GF-D8 (cell line): ENCODE measurements at places on chromosomes 7 and 10.

DNA sequence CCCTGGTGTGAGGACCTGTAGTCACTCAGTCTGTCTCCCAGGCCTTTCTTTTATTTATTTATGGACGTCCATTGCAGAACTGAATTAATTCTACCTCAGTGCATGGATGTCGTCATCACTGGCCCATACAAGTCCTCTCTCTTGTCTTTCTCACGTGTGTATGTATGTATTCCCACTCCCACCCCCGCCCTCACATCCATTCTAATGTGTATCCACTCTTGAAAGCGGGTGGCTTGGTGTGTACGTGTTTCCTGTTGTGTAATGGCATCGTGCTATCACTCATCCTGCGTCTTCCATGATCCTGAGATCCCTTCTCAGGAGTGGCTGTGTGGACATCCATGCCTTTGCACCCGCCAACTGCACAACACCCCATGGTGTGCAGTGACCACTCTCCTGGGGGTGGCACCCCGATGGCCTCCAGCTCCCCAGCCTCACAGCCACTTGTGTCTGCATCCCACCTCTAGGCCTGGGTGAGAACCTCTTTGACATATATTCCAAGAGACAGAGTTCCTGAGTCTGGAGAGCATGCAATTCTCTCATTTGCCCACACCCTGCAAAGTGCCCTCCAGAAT is 3.0 kb upstream of the AOC1 start:
- no peak for DNase-seq

GRCh38 chr7:159192725-159193453 is 48.2 kb upstream of the VIPR2 start:
- DNase-seq: no peak

- no peak for DNase-seq
Observed at GRCh38 chr10:19169684-19170083, 121.1 kb downstream of the MALRD1 start.

GRCh38 chr10:51156926-51157325 is 82.6 kb downstream of the PRKG1 start:
- no peak for DNase-seq

GRCh38 chr10:114655671-114656070 is 2.4 kb downstream of the ABLIM1 start:
- no peak for DNase-seq

DNA sequence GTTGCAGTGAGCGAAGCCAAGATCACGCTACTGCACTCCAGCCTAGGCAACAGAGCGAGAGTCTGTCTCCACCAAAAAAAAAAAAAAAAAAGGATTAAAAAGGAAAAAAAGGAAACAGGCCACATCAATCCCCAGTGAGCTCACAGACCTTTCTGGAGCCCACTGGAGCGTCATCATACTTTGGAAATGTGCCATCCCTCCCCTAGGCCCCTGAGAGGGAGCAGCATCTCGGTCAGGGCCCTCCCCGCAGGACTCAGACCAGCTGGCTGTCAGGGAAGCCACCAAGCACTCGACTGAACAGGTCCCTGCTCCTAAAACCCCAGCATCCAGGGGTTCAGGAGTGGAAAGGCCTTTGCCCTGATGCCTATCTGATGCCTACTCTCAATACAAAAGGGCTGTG is 97.9 kb upstream of the SH2B2 start:
- no peak for DNase-seq

- DNase-seq: no peak
Observed at GRCh38 chr7:92769394-92769699, 67.0 kb downstream of the CDK6 start.

DNA sequence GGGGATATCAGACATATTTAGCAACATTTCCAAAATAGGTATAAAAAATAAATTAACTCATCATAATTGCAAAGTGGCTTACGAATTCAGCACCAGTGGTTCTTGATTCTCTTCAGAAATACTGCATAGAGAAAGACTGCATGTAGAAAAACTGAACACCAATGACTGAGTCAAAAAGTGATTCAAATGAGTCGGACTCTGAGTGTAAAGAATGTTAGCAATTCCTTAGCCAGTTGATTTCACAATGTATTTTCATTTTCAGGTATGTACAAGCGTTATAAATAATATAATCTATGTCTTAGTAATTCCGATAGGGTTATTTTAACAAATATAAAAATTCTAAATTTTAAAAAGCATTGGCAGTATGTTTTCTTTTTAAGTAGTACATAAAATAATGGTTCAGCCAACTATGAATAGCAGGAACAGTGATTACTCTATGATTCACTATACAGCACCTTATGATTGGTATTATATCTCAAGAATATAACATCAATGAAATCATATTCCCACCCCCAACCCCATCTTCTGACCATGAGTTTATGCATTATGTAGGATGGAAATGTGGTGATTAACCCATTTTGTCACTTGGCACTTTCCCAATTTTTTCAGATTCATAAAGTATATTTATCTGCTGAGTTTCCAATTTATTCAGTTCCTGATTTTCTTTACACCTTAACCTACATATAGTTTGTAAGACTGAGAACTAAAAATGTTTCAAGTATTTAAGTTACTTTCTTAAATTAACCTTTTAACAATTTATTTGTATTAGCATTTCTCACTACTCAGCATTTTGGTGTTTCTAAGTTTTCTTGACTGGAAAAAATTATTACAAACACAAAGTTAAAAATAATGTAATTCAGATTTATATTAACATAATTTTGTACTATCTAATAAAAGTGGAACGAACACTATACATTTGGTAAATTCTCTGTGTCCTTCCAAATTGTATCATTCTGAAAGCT is 33.9 kb downstream of the DNAJC1 start:
- no peak for DNase-seq

GRCh38 chr10:26571655-26572054 is 125.8 kb upstream of the PDSS1 start:
- DNase-seq: no peak

- no peak for DNase-seq
Observed at GRCh38 chr7:91784469-91784868, 96.0 kb downstream of the MTERF1 start.

DNA sequence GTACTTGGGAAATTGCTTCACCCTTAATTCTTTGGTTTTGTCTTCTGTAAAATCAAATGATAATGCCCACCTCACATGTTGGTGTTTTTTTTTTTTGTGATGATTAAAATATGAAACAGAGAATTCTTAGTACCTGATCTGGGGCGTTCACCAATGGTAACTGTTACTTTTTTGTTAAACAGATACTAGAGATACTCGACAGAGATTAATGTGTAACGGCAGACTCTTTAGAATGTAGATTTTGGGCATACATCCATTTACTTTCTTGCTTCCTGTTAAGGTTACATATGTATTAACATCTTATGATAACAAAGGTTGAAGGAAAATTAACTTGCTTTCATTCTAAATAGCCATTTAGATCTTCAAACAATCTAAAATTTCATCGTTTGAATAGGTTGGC is 23.3 kb downstream of the PLXDC2 start:
- no peak for DNase-seq

DNA sequence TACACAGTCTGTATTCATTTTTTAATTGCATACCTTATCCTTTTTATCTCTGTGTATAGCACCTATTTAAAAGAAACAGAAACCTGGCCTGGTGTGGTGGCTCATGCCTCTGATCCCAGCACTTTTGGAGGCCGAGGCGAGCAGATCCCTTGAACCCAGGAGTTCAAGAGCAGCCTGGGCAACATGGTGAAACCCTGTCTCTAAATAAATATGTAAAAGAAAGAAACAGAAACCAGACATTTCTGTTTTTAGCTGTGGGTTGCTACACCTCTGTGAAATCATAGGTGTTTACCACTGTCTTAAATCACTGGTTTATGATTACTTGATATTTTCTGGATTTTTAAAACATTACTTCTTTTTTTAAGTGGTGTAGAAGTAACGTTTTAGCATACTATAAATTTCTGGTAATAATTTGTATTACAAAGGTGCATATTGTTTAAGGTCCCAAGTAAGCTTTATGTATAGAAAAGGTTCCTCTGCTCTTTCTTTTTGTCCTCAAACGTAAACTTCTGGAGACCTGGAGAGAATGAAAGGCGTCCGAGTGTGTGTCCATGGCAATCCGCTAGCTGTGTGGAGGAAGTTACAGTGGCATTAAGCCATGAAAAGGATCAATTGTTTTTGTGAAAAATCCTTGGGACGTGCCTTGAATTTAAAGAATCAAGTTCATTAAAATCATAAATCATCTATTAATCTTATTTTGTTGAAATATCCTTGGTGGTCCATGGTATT is 41.1 kb downstream of the PTPRZ1 start:
- no peak for DNase-seq

DNA sequence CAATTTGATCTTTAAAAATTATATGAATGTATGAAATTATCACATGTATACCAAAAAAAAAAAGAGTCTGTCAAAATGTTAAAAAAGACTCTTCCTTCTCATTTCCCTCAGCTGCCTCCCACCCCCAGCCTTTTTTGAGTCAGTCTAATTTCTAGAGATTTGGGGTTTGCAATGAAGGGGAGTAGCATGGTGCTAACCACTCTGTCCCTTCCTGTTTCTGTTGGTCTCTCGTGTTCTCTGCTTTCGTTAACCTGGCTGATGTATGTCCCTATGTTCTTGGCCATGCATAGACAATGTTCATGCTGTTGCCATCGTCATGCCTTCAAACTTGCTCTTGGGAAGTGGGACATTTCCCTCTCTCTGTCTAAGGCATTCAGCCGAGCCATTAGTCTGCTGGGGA is 474.1 kb downstream of the LRMDA start:
- no peak for DNase-seq

DNA sequence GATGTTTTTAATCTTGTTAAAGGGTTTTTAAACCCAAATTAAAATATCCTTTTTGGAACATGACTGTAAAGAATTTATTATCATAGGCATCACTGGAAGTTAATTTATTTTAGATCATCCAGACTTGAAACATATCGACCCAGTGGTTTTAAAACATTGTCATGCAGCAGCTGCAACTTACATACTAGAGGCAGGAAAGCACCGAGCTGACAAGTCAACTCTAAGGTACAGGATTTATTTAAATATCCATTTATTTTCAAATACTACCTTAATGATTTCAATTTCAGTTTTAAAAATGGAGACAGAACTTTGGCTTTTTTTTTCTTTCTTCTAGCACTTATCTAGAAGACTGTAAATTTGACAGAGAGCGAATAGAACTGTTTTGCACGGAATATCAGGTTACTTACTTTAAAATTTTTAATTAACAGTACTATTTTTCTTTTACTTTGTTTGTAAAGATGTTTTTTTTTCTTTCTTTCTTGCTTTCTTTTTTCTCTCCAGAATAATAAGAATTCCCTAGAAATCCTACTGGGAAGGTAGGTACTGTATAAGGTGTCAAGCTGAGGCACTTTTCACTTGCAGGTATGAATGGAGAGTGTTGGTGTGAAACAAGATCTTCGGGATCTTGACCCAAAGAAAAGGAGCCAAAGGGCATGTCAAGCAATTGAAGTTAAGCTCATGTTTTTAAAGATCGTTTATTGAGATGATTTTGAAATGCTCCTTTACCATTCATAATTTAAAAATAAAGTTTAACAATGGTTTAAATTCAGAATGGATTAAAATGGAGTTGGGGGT is 1.8 kb downstream of the COMMD3 start:
- DNase-seq: no peak

DNA sequence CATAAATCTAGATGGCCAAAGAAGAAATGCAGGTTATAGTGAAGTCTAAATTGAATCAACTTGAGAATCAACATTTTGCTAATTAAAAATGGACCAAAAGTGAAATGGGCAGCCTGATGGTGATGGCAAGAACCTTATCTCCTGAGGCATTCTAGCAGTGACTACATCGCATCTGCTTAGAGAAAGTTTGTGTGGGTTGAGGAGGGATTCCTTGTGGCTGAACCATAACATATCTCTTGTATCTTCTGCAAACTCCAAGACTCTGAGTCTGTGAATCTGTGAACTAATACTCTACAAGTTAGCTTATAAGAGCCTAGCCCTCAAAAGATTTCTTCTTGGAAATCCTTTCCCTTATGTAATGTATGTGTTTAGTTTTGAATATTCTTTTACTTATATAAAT is 85.6 kb downstream of the PRKG1 start:
- no peak for DNase-seq

GRCh38 chr7:36210291-36210922 is 57.4 kb downstream of the EEPD1 start:
- DNase-seq: no peak

- no peak for DNase-seq
Observed at GRCh38 chr10:113127261-113127900, 177.3 kb downstream of the TCF7L2 start.

DNA sequence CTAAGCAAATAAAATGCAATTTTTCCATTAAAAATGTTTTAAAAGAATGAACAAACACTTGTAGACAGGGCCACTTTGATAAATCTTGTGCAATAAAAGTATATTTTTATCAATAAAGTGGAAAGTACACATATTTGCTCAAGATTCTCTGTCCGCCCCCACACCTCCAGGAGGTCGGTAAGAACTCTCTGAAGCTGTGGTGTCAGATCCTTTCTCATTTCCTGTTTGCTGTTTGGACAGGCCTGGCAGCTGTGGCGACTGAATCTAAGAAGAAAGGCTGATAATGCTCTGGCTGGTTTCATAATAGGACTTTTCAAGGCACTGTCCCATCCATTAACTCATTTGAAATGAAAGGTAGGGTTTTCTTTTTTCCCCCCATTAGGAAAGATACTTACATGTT is 15.3 kb upstream of the ASB4 start:
- DNase-seq: peak; percentile 86

DNA sequence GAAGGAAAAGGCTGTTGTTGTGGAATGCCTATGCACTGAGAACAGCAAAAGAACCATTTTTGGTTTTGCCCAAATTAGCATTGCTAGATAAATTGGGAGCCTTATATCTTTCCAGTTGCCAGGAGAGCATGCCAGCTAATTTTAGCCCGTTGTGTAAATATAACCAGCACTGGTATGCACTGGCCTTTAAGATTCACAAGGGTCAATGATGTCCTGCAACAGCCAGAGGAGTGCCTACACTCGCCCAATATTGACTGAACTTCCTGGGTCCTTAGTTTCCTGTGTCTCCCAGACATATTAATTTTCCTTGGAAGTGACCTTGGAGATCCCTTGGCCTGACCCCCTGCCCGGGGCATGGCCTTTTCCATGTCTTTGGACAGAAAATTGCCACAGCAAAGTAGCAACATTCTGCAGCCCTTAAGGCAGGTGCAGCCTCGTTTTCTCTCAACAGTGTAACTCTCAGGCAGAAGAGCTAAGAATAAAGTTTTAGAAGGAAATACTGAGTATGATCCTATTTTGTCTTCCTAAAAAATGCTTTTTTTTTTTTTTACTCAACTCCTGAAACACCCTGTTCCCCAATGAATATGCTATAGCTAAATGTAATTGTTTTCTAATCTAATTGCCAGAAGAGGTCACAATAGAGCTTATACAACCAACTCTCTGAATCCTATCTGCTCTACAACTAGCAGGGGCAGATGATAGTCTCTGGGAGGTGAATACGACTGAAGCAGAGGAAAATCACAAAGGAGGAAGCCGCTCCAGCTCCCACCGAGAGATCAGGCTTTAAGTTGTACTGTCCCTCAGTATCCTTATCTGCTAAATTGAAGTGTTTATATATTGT is 131.9 kb upstream of the PCGF5 start:
- no peak for DNase-seq

- DNase-seq: no peak
Observed at GRCh38 chr10:4217187-4217586, 432.2 kb upstream of the KLF6 start.
